ENCODE measurements at places on chromosomes 12 and 14.
A peak's percentile ranks its signal among the peaks of the same experiment; 100 is the strongest.

DNA sequence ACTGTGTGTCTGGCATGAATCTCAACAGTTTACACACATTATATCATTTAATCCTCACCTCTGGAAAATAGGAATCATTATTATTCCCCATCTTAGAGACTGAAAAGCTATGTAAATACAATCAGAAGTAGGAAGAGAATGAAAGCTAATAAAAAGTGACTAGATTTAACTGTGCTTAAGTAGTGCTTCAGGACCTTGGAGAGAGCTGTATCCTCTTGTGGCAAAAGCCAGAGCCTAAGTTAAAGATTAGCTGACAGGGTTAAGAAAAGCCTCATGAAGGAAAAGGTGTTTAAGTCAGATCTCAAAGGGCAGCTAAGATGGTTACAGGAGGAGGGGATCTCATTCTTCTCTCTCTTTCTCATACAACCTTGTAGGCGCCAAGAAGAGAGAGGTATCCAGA is 65.3 kb upstream of the TMEM233 start:
- no peak for DNase-seq

- DNase-seq = no peak
Observed at GRCh38 chr14:37571391-37571790, 23.7 kb downstream of the FOXA1 start.

DNA sequence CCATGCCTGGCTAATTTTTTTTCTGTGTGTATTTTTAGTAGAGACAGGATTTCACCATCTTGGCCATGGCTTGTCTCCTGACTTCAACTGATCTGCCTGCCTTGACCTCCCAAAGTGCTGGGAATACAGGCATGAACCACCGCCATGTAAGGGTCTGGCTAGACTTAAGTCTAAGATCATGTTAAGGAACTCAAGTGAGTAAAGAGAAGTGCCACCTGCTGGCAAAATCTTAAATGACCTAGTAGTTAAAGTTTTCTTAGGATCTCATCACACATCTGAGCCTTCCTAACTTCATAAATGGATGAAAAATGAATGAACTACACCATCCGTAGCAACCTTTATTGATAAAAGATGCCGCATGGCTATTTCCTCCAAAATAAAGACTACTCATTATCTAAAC is 1.7 kb upstream of the C12orf56 start:
- DNase-seq = peak; percentile 32

- no peak for DNase-seq
Observed at GRCh38 chr14:65179918-65180724, 77.8 kb upstream of the MAX start.

DNA sequence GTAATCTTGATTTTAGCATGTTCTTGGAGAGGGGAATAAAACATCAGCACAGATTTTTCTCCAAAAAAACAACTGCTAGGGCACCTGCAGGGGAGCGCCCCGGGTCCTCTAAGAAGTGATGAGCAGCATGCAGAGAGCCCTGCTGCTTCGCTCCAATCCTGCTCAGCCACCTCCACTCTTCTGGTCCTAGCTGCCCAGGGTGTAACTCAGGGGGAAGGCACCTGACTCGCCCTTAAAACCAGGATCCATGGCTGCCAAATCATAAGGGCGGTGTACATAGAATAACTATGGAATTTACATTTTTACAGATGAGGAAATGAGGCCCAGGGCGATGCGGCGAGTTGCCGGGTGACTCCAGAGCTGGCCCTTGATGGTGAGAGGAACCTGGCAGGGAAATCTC is 204.7 kb downstream of the CALM1 start:
- DNase-seq = no peak

- DNase-seq = no peak
Observed at GRCh38 chr14:104075530-104076151, 9.9 kb upstream of the ASPG start.

DNA sequence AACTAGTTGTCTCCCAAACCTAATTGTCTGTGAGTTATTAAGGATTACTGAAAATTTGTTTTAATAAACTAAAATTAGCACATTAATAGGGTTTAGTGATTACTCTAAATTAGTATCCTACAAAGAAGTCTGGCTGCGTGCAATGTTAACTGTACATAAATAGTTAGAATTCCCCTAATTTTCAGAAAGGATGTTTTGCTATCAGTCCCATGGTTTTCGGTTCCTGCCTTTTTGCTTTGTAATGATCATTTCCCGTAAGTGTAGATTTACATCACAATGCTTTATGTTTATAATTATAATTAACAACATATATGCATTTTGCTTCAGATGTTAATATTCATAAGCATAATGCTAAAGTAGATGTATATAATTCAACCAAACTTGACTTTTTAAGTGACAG is 19.8 kb upstream of the LYZ start:
- DNase-seq = no peak

DNA sequence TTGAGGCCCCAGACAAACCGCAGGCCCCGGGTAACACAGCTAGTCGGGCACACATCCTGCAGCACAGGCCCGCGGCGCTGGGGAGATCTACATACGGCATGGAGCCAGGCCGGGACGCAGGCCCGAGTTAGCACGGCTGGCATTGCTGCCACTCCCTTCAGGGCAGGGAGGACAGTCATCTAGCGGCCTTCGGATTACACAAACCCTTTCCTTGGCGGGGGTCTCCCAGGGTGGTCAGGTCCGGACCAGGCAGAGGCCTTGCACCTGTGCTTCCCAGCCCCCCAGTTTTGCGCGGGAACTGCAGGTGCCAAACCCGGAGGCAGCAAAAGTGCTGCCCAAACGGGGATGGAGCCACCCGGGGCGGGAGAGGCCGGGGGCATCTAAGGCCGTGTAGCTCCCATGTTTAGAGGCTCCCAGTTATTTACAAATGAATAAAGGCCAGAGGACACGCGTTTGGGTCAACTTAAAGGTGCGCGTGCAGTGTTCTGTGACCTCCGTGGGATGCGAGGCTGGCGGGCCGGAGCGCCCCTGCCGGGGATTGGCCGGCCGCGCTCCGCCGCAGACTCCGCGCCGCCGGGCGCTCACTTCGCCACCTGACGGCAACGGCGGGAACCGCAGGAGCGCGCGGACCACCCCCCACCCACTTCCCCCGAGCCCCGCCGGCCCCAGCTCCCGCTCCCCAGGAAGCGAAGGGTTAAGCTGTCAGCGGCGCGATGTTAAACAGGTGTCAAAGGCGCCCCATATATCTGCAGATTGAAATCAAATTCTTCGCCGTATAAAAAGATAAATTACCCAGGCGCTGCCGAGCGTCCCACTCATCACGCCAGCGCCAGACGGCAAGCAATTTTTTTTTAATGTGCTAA is 18.1 kb downstream of the VSX2 start:
- peak; percentile 89 for DNase-seq

DNA sequence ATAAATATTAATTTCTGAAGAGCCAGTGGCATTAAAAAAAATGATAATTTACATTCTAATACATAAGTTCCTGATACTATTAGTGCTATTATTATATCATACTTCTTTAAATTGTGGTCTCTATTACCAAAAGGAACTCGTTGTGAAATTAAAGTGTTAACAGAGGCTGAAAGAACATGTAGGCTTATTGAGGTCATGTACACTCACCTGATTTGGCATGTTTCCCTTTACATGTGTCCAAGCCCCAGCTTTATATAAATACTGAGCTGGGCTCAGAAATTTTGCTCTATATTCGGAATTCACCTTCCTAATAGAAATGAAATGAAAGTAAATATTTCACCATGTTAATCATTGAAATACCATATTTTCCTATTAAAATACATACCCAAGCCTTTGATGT is 11.0 kb downstream of the MDM1 start:
- no peak for DNase-seq
